AG09319 (cell line): ENCODE measurements at places on chromosomes 7 and 10.

GRCh38 chr10:34599026-34599795, 215.9 kb downstream of the PARD3 start:
- no peak for DNase-seq

DNA sequence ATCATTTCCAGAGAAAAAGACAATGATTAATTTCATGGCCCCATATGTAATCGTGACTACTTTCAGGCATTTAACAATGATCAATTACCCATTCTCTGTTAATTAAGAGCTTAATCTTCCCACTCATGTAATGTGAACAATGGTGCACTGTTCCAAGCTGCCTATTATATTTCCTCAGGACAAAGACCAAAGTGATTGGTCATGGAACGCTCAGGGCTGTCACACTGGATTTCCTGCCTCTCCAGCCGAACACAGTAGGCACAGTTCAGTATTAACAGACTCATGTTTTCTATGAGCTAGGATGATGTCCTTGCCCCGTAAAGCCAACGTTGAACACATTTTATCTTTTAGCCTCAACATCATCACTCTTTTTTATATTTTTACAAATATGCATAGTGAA, 142.7 kb upstream of the FZD8 start:
- DNase-seq: no peak

- no peak for DNase-seq
Measured at GRCh38 chr10:60980997-60981396, 37.0 kb upstream of the RHOBTB1 start.

DNA sequence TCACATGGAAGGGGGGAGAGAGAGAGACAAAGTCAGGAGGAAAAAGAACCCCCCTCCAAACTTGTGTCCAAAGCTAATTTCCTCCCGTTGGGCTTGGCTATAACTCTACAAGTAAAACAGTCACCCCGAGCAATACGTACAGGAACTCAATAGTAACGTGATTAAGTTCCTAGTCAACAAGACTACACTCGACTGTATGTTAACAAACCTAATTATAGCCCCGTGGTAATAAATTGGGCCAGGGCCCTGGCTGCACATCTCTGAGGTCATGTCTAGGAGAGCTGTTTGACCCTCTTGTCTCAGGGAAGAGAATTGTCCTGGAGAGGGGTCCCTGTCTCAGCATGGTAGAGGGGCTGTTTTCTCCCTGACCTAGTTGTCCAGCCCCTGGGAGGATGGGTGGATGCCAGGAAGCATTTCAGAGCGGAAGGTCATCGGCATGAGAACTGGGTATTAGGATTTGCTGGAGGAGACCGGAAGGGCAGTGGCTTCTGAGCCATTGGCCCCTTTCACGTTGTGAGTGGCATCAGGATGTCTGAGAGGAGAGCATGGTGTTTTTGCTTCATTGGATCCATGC, 60.2 kb upstream of the COMTD1 start:
- no peak for DNase-seq

- no peak for DNase-seq
Measured at GRCh38 chr10:95547791-95548435, 13.3 kb downstream of the SORBS1 start.

DNA sequence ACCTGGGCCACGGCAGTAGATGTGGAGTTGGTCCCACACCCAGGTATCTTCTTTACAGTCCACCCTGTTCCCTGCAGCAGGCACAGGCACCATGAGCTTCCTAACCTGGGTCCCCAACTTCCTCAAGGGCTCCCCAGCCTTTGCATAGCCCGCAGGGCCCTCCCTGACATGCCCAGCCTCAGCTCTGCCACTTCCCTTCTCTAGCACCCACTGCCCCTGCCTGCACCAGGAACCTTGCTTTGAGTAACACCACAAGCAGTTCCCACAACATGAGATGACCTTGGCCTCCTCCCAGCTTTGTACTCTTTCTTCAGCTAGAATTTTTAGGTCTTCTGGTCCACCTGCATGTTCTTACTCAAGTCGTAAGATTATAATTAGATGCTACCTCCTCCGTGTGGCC, 92.2 kb upstream of the ZPBP start:
- DNase-seq: no peak

- no peak for DNase-seq
Measured at GRCh38 chr7:158602041-158602440, 14.4 kb upstream of the PTPRN2 start.

DNA sequence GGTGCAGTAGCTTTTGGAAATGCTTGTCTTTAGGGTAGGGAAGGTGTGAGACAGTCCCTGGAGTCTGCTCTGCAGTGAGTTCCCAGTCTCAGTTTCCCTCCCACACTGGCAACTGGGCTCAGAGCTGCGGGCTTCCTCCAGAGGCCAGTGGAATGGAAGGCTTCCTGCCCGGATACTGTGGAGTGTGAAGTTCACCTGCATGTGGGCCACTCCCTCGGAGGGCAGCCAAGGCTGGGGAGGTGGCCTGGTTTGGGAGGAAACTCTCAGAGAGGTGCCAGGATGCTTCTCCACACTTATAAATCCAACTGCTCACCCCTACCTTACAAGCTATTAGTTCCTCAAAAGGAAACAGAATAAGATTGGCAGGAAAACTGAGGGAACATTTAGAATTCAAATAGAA, 18.1 kb upstream of the UBE2H start:
- DNase-seq: no peak

GRCh38 chr10:93386631-93387369, 95.3 kb downstream of the MYOF start:
- no peak for DNase-seq

GRCh38 chr7:18565337-18565736, 69.8 kb downstream of the HDAC9 start:
- no peak for DNase-seq

- no peak for DNase-seq
Measured at GRCh38 chr10:101639141-101639900, 51.2 kb downstream of the DPCD start.

- DNase-seq: no peak
Measured at GRCh38 chr7:134787064-134787463, 7.6 kb downstream of the CALD1 start.

DNA sequence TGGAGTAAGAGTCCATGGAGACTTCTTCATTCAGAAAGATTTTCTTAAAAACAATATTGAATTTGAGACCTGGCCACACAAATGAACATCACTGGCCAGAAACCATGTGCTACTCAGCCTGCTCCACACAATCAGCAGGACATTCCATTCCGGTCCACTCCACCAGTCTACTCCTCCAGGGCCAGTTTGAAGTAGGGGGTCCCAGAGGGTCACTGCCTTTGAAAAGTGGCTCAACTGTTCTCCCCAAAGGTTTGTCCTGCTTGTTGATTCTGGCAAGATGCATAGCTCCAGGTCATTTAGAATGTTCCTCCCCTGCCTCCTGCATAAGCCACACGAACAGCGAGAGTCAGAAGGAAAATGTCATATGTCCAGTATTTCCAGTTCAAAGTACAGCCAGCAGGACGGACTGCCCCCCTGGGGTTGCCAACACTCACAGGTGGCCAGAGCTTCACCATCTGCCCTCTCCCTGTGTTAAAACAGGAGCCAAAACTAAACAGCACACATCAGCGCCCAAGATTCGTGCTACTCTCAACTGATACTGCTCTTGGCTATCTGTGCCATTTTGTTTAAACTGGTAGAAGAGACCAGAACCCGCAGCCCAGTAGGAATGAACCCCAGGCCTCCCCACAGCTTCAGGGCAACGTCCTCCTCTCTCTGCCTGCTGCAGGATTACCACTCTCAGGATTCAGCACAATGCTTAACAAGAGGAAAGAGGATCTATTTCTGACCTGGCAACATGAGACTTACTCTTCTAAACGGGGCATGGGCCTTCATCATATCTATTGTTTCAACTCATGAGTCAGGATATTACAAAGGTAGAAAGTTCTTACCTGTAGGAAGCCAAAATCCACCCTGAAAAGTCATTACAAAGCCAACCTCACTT, 11.3 kb downstream of the GRB10 start:
- DNase-seq: no peak

GRCh38 chr7:42314696-42315095, 77.7 kb upstream of the GLI3 start:
- DNase-seq: no peak

DNA sequence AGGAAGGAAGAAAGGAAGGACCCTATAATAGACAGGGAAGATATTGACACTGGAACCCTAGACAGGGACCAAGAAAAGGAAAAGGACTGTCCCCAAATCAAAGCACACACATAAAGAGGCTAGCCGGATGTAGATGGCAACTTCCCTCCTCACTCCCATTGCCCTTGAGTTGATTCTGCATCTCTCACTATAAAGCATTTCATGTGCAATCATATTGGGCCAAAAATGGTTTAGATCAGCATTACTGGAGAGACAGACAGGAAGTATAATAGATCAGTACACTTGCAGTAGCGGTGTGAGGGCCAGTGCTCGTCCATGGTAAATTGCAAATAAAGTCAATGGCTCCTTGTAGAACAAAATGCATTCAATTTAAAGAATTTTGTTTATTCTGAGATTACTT, 8.4 kb downstream of the IFIT3 start:
- no peak for DNase-seq

- DNase-seq: no peak
Measured at GRCh38 chr7:82964150-82964882, 198.4 kb downstream of the PCLO start.

DNA sequence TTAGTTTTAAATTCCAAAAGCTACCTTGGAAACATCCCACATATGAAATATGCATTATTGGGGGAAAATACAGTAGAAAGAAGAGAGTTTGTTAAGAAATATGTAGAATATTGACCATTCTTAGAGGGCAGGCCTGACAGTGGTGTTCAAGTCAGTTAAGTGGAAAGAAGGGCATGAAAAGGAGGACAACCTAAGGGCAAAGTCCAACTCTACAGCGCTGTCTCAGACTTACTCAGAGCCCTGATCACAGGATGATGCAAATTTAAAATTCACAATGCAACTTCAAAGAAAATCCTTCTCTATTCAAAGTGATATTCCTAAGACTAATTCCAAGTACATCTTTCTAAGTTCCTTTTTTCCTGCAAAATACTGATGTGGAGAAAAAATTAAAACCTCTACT, 139.1 kb upstream of the LRRTM3 start:
- no peak for DNase-seq

GRCh38 chr7:43906331-43907010, at the start of gene URGCP:
TSS of gene URGCP (minus strand) at chr7:43906596. CDS start at chr7:43906575, 21 bp downstream.
- no peak for DNase-seq
